ENCODE measurements at places on chromosomes 2 and 18.

DNA sequence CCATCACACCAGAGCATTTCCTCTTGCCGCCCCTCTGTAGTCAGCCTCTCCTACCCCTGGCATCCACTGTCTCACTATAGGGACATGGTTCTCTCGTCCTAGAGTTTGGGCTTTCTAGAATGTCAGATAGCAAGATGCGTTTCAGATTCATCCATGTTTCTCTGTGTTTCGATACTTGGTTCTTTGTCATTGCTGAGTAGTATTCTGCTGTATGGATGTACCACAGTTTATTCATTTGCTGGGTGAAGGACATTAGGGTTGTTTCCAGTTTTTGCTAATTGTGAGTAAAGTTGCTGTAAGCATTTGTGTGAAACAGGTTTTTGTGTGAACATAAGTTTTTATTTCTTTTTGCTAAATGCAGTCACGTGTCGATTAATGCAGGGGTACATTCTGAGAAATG lies 3.8 kb downstream of the ZNF532 start:
- no peak for DNase-seq

GRCh38 chr2:144143294-144144151 lies 376.4 kb downstream of the ZEB2 start:
- no peak for DNase-seq

DNA sequence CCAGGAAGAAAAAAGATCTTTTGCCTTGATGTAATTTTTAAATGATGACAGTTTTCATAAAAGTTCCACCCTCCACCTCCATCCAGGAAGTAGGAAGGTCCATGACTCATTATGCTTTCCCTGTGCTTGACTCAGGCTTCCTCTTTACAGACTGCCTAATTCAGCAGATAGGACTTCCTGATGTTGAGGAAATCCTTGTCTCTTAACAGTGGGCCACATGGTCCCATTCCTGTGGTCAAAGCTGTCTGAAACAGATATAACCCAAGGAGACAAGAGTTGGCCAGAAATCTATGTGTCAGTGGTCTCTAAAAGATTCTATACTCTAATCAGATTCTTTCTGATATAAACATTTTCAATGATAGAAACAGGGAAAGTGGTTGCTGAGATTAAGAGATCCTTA lies 119.1 kb downstream of the BAZ2B start:
- no peak for DNase-seq

DNA sequence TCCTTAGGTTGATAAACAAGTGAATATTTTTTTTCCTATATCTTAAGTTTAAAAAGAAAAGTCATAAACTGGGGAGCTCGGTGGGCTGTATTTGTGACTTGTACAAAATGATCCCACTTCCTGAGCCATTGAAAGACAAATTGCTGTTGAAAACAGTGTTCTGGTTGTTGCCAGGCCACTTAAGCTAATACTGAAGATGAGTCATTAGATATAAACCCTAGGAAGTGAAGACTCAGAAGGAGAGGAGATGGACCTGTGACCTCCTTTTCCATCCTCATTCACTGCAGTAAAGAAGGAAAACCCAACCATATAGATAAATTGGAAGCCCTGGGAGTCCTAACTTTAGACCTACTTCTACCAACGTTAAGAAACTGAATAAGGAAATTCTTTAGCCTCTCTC lies 46.2 kb upstream of the SERPINE2 start:
- no peak for DNase-seq

DNA sequence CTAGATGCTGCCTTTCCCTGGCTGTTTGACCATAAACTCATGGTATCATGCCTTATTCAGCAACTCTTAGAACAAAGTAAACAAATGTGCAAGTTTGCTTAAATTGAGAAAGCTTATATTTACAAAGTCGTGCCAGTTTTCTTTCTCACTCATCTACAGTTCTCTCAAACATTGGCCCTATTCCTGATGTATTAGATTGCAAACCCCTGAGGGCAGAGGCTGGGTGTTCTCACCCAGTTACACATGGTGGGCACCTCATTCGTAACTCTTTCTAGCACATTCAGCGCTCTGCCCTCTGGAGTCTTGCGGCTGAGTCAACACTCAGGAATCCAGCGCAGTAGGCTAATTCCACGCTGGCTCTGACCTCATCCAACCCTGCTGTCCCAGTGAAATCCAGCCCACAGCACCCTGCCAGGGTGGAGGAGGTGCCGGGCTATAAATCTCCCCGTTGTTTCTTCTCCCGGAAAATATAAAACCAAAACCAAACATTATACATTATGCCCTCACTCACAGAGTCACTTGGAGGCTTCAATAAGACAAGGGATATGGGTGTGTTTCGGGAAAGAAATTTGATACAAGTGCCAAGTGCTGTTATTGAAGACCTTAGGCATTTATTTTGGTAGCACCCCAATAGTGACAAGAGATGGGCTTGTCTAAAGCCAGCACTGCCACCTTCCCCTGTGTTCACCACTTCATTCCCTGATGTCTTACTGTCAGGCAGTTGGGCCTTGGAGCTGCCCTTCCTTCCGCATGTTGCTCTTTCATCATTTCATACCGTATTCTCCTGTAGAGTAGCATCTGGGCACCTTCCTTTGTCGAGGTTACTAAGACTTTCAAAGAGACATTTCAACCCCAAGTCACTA lies 287.4 kb downstream of the PRKCE start:
- no peak for DNase-seq
